ENCODE measurements at places on chromosomes 3 and 15.

DNA sequence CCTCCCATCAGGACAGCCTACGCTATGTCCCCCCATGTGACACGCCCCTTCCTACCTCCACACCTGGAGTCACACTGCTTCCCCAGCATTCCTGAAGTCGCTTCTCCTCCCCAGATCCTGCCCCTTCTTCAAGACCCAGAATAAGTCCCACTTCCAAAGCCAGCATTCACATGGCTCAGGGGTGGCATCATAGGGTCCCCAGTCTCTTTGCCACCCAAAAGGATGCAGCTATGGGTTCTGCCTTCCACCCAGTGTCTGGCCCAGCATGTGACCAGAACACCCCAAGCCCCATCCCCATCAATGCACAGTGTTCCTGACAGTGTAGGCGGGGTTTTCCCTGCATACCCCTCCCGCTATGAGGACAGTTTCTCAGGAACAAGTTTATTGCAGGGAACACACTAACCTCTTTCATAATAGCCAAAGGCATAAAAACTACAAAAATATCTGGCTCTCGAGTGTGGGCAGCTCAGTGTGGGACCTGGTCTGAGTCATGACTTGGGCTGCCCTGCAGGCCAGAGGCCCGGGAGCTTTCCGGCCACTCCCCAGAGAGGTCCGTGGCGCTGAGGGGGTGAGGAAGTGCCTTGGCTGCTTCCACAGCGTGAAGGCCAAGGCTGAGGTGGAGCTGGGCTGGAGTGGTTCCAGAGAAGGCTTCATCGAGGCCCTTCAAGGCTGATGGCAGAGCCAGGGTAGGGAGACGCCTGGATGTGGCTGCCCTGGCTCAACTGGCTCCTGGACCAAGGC lies 5.8 kb downstream of the ISLR start:
- DNase-seq, result peak; percentile 86
- H3K36me3 ChIP-seq, result no peaks in the 10 kb centered on the region
- peaks cover 2% of the 10 kb centered on the region for H3K27me3 ChIP-seq
- H3K4me3 ChIP-seq, result no peak overlapping the region
- peaks cover 62% of the 10 kb centered on the region for H3K4me1 ChIP-seq

GRCh38 chr3:56424336-56424735 lies 43.9 kb downstream of the ERC2 start:
- no peaks in the 10 kb centered on the region for H3K4me1 ChIP-seq
- no peaks in the 10 kb centered on the region for H3K36me3 ChIP-seq
- no peak for DNase-seq
- H3K27me3 ChIP-seq, result no peaks in the 10 kb centered on the region
- no peak overlapping the region for H3K27ac ChIP-seq

DNA sequence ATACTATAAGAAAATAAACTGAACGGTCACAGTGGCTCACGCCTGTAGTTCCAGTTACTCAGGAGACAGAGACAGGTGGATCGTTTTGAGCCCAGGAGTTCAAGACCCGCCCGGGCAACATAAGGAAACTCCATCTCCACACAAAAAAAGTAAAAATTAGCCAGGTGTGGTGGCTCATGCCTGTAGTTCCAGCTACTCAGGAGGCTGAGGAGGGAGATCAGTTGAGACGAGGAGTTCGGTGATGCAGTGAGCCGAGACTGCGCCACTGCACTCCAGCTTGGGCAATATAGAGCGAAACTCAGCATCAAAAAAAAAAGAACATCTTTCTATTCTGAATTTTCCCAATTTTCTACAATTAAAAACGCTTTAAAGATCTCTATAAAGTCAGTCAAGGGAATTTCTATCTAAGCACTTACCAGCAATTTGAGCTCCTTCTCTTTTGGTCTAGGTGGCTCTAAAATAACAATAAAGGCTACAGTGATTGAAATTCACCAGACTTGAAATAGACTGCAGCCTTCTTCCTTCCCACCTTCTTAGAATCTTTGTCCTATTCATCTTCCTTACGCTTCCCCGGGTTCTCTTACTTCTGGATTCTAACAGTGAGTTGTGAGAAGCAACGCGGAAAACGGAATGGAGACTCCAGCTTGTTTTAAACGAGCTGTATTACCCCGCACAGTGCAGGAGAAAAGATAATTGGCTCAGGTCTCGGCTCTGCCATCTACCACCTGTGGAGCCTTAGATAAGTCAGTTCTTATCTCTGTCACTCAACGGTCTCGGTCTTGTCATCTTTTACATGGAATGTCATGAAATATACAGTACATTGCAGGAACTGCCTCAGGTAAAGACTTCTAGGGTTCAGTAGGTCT lies 812 bp upstream of the SEC62 start:
- H3K4me1 ChIP-seq, result peaks cover 43% of the 10 kb centered on the region
- peak overlapping the region; percentile 97 for H3K27ac ChIP-seq
- peak overlapping the region; percentile 90 for H3K4me3 ChIP-seq

- no peak overlapping the region for H3K4me3 ChIP-seq
- no peak overlapping the region for H3K27ac ChIP-seq
- H3K4me1 ChIP-seq, result no peaks in the 10 kb centered on the region
- no peak for DNase-seq
- no peaks in the 10 kb centered on the region for H3K27me3 ChIP-seq
- H3K36me3 ChIP-seq, result no peaks in the 10 kb centered on the region
Measured at GRCh38 chr3:18223974-18224373, 201.2 kb downstream of the SATB1 start.

DNA sequence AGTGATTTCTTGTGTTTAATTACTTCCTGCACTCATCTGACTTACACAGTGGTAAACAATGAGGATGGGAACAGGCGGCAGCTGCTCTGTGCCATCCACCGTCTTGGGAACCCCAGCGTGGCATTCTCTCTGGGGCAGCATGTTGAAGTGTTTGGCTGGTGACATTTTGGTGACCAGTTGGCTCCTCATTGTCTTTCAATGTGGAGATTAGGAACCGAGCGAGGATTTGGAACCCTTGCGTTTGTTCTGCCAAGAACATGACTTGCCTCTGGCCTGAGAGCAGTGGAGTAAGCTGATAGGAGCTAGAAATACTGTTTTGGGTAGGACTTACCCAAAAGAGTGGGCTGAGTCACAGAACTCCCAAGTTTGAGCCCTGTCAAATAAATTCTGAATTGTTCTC lies 88.8 kb downstream of the IGF1R start:
- no peaks in the 10 kb centered on the region for H3K27me3 ChIP-seq
- no peak overlapping the region for H3K4me3 ChIP-seq
- DNase-seq, result no peak
- peaks cover 18% of the 10 kb centered on the region for H3K4me1 ChIP-seq

- no peaks in the 10 kb centered on the region for H3K27me3 ChIP-seq
- H3K27ac ChIP-seq, result no peak overlapping the region
- no peak for DNase-seq
- H3K4me1 ChIP-seq, result no peaks in the 10 kb centered on the region
- no peak overlapping the region for H3K4me3 ChIP-seq
Measured at GRCh38 chr3:116000311-116000710, 377.0 kb downstream of the GAP43 start.

GRCh38 chr3:71247221-71247957 lies 336.1 kb downstream of the FOXP1 start:
- H3K4me3 ChIP-seq, result no peak overlapping the region
- H3K36me3 ChIP-seq, result no peaks in the 10 kb centered on the region
- H3K4me1 ChIP-seq, result peaks cover 6% of the 10 kb centered on the region
- H3K27me3 ChIP-seq, result no peaks in the 10 kb centered on the region
- DNase-seq, result no peak

DNA sequence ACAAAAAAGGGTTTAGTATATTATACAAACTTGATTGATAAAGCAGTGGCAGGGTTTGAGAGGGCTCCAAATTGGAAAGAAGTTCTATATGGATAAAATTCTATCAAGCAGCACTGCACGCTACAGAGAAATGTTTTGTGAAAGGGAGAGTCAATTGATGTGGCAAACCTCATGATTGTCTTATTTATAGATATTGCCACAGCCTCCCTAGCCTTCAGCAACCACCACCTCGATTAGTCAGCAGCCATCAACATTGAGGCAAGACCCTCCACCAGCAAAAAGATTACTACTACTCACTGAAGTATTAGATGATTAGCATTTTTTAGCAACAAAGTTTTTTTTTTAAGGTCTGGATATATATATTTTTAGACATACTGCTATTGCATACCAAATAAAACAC lies 296.7 kb downstream of the CHST2 start:
- no peaks in the 10 kb centered on the region for H3K27me3 ChIP-seq
- no peaks in the 10 kb centered on the region for H3K4me1 ChIP-seq

DNA sequence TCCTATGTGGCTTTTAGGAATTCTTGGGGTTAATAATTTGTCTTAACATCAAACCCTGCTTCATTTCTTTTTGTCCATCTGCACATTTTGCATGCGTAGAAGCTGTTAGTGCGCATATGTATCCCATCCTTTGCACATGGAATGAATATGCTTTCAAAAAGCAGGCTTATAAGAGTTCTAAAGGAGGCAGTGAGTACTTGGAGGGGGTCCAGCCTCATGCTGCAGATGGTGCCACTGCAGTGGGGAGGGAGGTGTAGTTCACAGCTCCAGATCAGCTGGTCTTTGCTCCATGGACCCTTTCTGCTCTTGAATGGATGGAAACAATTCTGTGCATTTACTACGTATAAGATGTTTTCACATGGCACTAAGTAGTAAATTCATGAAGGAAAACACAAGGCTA lies 20.7 kb upstream of the SSR3 start:
- H3K4me1 ChIP-seq, result no peaks in the 10 kb centered on the region
- no peak overlapping the region for H3K4me3 ChIP-seq
- no peaks in the 10 kb centered on the region for H3K27me3 ChIP-seq
- no peak overlapping the region for H3K27ac ChIP-seq
- no peaks in the 10 kb centered on the region for H3K36me3 ChIP-seq

All from suprapubic skin (tissue), 4 donors.